ENCODE measurements at places on chromosomes 4 and X.

DNA sequence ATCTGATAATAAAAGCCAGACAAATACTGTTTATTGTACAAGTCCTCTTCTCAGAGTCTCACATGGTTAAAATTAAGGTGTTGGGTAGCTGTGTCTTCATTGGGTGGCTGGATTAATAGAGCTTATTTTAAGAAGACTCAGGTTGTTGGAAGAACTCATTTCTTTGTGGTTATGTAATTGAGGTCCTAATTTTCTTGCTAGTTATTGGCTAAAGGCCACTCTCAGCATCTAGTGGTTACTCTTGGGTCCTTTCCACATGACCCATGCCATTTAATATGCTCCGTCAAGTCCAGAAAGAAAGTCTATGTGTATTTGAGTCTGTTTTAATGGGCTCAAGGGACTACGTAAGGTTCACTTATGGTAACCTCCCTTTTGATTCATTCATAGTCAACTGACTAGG, 1668.6 kb upstream of the AGA start:
- no peak for DNase-seq

DNA sequence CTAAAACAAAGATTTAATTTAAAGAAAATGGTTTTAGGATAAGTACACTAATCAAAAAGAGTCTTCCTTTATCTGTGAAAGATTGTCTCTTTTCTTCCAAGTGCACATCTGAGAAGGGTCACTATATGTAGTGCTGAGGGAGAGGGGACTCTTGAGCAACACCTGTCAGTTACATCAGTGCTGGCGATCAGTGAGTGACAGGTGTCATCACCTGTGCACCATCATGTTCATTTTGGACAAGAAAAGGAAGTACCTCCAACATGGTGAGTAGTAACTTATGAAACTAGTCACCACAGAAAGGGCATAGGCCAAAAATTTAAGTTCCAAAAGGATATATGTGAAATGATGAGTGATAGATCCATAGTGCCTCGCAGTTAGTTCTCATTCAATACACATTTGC, 55.7 kb downstream of the MCUB start:
- no peak for DNase-seq

- no peak for DNase-seq
Observed at GRCh38 chr4:78876568-78877320, 62.5 kb downstream of the PAQR3 start.

GRCh38 chr4:176818531-176818930, 25.8 kb upstream of the VEGFC start:
- DNase-seq: no peak

GRCh38 chr4:174714393-174715211, 114.4 kb downstream of the GLRA3 start:
- no peak for DNase-seq

GRCh38 chr4:36841583-36842326, 402.8 kb upstream of the NWD2 start:
- DNase-seq: no peak

DNA sequence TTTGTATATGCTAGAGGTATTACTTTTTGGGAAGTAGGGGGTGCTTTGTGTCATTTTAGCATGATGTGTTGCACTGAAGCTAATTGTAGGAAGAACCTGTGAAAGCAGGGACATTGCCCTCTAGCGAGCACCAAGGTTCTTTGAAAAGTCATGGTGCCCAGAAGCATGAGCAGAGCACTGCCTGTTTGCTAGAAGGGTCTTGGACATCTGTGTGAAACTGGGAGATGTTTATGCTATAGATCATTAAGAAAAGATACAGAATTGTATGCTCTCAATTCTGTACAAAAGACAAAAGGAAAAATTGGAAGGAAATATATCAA, 14.7 kb downstream of the GRPR start:
- no peak for DNase-seq

- DNase-seq: no peak
Observed at GRCh38 chr4:38514465-38515146, 149.4 kb upstream of the KLF3 start.

GRCh38 chr4:108087293-108087967, 81.3 kb downstream of the LEF1 start:
- no peak for DNase-seq

- DNase-seq: no peak
Observed at GRCh38 chr4:43163101-43163792, 270.7 kb downstream of the GRXCR1 start.

DNA sequence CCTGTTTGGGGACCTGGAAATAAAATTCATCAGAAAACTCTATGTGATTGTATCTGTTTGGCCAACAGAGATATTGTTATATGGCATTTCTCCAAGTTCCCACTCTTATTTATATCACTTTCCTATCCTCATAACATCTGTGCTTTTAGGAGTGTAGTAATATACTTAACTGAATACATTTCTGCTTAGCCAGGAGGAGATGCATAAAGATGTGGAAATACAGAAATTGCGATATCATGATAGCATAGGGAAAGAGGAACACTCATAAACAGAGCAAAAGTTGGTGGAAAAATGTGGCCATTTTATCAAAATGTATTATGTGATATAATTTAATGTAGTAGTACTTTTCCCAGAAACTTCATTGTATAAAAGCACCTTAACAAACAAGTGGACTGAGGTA, 46.1 kb upstream of the TSPAN7 start:
- DNase-seq: no peak

DNA sequence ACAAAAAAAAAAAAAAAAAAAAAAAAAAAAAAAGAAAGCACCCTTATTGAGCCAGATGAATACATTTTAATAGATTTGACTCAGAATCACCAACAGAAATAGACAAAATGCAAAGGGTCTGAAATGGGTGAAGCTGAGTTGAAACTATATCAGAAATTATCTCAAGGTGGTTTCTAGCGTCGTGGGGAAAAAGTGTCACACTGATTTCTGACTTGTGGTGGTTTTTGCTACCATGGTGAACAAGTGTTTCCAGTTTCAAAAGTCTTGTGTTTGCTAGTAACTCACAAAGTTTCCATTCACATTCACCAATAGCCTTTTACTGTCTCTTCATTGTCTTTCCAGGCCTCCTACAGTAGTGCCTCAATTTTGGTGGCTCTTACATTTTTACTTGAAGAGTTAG, 135.5 kb downstream of the ARHGAP24 start:
- no peak for DNase-seq
